ENCODE measurements at places on chromosomes 5 and 9.

DNA sequence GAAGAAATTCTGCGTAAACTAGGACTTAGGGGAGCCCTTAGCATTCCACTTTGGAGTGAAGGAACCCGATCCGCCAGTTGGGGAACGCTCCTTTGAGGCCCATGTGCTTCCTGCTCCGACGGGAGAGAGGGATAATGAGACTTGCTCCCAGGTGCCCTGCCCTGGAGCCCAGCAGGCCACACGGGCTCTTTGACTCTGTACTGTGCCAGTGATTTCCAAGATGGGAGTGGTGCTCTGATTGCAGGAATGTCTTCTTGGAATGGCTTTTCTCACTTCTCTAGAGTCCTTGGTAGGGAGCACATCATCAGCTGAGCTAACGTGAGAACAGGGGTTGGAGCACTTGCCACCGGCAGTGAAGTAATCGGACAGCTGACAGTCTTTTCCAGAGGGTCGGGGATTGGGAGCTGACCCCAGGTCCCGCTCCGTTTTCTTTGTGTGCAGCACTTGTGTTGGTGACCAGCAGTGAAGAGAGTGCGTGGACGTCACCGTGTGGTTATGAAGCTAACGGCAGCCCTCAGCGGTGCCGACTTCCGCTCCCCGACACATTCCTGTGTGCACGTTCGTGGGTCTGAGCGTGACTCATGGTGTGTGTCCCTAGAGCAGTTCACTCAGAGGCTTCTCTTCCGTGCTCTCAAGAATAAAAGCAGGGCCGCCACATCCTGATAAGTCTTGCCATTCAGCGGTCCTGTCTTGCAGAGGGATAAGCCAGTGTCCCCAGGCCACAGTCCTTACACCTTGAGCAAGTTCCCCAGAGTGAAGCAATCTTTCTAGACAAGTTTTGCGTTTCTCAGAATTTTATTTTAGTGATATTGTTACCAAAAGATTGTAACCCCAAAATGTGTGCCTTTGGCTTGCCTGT, 25.6 kb downstream of the ABL1 start:
- DNase-seq = peak; percentile 90

DNA sequence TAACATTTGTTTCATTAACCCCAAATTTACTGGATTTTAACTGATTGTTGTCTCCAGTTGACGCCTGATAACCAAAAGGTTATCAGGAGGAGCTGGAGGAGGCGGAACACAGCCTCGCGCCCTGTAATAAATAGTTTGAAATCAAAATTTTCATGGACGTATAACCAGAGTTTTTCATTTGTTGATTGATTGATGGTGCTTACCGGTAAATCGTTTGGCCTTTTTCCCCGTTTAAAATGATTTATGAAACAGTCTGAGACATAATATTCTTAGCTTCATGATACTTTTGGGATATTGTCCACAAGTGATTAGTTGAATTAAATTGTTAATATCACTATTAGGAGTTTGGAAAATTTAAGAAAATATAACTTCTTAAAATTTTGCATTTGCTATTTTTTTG, 1.7 kb downstream of the FOCAD start:
- DNase-seq = no peak

GRCh38 chr5:133284306-133284705, 232.5 kb downstream of the HSPA4 start:
- DNase-seq = no peak

- peak; percentile 56 for DNase-seq
These were observed 4.7 kb downstream of the CXXC5 start for GRCh38 chr5:139652788-139653241.

- DNase-seq = no peak
These were observed 103.2 kb downstream of the NSG2 start for GRCh38 chr5:174148721-174149120.

Measured in amniotic epithelial cell (primary cell).